ENCODE measurements at places on chromosomes 5 and 9.

GRCh38 chr9:114798101-114798500 lies 7.7 kb downstream of the TNFSF15 start:
- DNase-seq = no peak

DNA sequence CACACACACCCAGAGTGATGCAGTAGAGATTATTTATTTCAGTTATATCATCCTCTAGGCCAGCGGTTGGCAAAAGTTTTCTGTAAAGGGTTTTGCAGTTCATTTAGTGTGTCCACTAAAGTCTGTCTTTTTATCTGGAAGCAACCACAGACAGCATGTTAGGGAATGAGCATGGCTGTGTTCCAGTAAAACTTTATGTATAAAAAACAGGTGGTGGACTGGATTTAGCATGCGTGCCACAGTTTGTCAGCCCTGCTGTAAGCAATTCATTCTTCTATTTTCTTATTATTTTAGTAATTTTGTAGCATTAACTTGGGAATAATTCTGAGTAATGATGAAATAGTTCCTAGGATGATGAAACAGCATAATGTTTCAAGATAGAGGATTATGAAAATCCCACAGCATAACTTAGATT lies 51.7 kb downstream of the CCNH start:
- DNase-seq = no peak

- no peak for DNase-seq
Observed at GRCh38 chr9:120650352-120650751, 63.9 kb downstream of the MEGF9 start.

DNA sequence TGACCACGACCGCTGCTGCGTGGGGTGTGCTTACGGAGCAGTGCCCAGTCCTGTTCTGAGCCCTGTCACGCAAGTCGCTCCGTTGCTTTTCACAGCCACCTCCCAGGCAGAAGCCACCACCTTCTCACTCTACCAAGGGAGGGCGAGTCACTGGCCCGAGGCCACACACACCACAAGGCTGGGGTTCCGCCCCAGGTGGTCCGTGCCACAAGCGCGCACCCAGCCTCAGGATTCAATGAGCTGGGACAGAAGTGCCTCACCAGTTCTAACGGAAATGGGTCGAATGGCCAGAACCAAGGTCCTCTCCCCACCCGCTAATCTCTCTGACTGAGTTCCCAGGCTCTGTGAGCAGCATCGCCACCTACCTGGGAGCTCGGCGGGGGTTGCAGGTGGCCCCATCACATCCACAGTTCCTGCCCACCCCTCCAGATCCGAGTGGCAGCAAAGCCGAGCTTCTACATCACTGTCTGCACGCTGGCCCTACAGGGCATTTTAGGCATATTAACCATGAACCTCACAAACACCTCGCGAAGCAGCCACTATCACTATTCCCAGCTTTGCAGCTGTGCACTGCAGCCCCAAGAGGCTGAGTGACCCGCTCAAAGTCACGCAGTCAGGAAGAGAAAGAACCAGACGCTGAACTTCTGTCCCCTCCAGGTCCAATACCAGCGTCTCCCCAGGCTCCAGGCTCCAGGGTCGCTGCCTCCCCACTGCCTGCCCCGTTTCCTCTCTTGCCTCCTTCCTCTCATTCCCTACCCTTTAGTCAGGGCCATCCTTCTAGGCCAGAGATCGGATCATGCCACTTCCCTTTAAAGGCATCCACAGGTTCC lies 92.1 kb upstream of the PHYKPL start:
- no peak for DNase-seq

GRCh38 chr5:127024821-127025220 lies 5.5 kb downstream of the MARCHF3 start:
- DNase-seq = no peak

GRCh38 chr5:158423623-158424200 lies 564.8 kb upstream of the CLINT1 start:
- no peak for DNase-seq

- DNase-seq = no peak
Observed at GRCh38 chr5:139767960-139768359, 27.6 kb upstream of the PSD2 start.

- DNase-seq = no peak
Observed at GRCh38 chr5:58496488-58496887, 5.3 kb downstream of the GAPT start.

DNA sequence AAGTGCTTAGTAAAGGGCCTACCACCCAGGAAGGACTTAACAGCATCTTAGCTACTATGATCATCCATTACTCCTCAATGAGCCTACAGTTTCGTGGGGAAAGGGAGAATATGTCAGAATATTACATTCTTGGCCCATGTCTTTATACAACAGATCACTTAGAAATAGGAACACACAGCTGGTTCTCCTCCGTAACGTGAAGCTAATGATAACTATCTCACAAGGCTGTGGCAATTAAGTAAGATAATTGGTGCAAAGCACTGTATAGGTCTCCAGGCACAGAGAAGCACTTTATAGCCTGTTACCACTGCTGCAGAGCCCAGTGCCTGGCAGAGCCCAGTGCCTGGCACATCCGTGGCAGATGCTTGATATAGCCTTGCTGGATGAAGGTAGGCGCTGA lies 347.6 kb downstream of the SLIT3 start:
- DNase-seq = no peak

- DNase-seq = no peak
Observed at GRCh38 chr5:146243247-146243646, 39.8 kb downstream of the RBM27 start.

DNA sequence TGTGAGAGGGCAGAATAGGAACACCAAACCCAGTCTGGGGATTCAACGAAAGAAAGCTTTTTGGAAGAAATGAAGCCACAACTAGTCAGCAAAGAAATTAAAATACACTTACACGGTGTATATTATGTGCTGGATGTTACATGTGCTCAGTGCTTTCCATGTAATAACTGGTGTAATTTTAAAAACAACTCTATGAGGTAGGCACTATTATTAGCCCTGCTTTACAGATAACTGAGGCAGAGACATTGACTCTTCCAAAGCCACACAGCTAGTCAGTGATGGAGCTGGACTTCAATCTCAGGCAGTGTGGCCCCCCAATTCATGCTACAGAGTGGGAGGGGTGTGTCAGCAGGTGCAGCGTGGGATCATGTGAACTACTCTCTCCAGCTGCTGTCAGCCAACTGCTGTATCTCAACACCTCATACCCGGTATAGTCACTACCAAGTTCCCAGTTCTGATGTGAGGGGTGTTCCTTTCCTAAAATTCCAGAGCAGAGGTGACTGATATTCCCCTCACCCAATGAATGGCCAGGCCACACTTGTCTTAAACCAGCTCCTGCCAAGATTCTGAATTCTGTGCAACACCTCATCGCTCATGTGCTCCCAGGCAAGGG lies 33.8 kb upstream of the TJP2 start:
- DNase-seq = no peak

- no peak for DNase-seq
Observed at GRCh38 chr5:55982957-55983381, 11.8 kb downstream of the IL6ST start.

DNA sequence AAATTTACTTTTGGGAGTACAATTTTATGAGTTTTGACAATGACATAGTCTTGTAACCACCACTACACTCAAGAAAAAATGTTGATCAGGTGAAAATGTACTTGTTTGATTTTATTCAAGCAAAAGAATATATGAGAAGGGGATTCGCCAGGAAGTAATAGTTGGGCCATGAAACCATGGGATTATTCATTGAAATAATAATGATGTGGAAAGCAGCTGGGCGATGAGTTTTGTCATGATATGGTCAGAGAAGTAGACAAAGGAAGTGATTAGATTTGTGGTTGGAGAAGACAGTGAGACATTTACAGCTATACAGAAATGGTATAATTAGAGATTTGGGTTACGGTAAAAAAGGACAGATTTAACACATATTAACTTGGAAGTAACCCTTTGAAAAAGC lies 11.2 kb downstream of the HMGCR start:
- no peak for DNase-seq

GRCh38 chr9:75490326-75490725 lies 400.1 kb upstream of the PCSK5 start:
- DNase-seq = no peak

GRCh38 chr5:59241119-59241518 lies 652.4 kb downstream of the PDE4D start:
- DNase-seq = no peak

DNA sequence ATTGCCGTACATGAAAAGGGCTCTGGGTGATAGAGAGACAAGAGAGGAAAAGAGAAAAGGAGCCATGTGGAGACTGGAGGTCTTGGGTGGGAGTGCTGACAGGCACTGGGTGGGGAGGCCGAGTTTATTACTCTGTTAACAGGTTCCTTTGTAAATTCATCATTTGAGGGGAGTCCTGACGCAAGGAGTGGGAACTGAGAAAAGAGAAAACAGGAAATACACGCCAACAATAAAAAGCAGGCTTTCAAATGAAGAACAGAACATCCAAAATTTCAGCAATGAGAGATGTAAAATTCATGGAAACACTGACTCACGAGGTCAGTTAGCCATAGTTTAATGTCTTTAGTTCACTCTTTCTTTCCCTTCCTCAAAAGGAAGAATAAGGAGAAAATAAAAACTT lies 342.8 kb downstream of the TMEM167A start:
- DNase-seq = no peak

DNA sequence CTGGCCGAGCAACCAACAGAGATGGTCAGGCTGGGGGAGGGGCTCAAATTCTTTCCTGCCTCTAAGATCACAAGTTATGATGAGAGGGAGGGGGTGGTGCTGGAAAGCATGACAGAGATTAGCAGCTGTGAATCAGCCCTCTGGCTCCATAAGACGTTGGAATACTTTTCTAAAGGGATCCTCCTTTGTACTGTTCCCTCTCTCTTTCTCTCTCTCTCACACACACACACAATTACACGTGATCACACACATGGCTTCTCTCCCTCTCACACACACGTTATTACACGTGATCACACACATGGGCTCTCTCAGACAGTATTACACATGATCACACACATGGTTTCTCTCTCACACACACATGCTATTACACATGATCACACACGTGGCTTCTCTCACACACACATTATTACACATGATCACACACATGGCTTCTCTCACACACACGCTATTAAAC lies at the start of gene SLC45A2:
TSS of gene SLC45A2 (minus strand) at position 23 of the 454 bp plus-strand sequence. CDS start 110 bp downstream, outside the sequence.
- DNase-seq = peak; percentile 51

GRCh38 chr5:142353071-142353472 lies 28.3 kb upstream of the SPRY4 start:
- no peak for DNase-seq

DNA sequence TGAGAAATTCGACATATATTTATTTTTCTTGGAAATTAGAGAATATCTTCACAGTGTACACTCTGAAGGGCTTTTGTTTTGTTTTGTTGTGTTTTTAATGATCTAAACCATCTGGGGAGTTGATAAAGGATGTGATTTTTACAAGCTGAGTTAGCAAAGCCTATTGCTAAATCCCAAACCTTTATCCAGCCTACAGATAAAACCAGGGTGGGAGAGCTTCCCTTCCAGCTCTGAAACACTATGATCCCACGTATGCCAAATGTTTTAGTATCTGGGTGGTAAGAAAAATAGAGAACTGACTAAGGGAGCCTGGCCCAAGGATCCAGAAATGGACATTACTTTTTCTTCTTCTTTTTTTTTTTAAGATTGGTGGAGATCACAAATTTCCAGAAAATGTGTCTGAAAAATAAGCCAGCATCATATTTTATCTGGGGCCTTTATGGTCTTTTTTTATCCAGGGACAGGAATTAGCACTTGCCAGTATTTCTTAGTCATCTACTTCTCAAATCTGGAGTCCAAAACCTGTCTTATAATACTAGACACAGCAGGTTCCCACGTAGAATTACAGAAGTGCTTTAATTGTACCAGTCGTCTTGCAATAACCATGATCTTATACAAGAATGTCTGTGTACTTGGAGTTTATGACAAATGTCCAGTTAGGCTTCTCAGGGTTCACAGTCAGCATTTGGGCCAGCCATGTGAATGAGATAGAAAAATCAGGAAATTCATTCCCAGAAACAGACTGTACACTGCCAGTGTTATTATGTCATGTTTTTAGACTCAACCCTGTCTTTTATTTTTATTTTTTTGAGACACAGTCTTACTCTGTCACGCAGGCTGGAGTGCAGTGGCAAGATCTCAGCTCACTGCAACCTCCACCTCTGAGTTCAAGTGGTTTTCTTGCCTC lies 290.8 kb upstream of the MPDZ start:
- no peak for DNase-seq

DNA sequence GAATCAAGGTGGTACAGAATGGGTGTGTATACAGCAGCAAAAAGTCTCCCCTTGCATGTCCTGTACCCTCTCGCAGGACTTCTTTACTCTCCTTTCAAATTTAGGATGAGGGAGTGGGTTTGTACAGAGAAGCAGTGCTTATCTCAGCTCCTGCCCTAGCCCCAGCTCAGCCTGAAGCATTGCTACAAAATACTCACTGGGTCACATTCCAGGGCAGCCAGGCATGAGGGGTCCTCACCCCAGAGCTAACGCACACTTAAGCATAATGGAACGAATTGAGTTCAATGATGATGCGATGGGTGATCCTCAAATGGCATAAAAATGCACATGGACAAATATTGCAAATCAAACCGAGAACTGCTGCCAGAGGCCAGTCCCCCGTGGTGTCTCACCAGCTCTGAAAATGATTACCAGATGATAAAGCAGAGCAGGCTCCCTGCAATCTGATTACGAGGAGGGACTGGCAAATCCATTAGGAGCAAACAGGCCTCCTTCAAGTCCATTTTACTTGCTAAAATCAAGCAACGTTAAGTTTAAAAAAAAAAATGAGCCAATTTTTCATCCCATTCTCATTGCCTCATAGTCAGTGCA lies 231.6 kb upstream of the TAS2R1 start:
- DNase-seq = peak; percentile 6

- no peak for DNase-seq
Observed at GRCh38 chr5:181099602-181100086, 31.3 kb downstream of the OR2V1 start.

- no peak for DNase-seq
Observed at GRCh38 chr9:108271236-108271635, 584.5 kb downstream of the ACTL7B start.

- peak; percentile 90 for DNase-seq
Observed at GRCh38 chr5:30838936-30839496, 354.5 kb upstream of the CDH6 start.

- DNase-seq = no peak
Observed at GRCh38 chr5:97455996-97456395, 272.9 kb upstream of the RIOK2 start.

- no peak for DNase-seq
Observed at GRCh38 chr5:115489733-115490132, 54.8 kb downstream of the FEM1C start.

GRCh38 chr9:31950756-31951155 lies 433.7 kb upstream of the ACO1 start:
- DNase-seq = no peak

Measured in renal cortical epithelial cell (primary cell).